Stimulated activated CD4-positive, alpha-beta T cell treated with anti-CD3 and anti-CD28 coated beads, Interleukin-1b, Interleukin-23, amount 100 ng/mL, for 48 hours (primary cell): ENCODE measurements at places on chromosomes 1 and 21.
A peak's percentile ranks its signal among the peaks of the same experiment; 100 is the strongest.

DNA sequence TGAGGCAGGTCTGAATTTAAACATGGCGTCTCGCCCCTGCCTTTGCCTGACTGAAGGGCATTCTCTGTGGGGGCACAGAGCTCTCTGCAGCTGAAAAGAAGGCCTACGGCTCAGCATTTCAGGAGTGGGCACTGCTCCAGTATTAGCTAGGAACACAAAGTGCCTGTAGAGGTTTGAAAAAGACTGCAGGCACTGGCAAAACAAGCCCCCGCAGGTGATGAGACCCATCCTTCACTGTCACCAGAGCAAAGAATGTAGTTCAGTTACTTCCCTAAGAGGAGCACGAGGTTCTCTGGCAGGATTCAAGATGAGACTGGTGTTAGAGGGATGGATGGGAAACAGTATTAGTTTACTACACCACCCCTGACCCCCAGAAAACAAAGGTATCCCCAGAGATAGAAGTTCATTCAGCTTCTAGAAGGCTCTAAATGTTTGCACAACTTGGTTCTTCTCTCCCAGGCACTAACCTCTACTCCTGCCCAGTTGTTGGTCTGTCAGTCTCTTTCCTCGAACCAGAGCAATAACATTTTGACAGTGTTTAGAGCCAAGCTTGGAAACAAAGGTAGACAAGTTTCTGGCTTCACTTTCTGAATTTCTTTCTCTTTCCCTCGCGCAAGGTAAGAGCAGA lies 101.9 kb upstream of the KCNE2 start:
- no peak for DNase-seq

- DNase-seq, result peak; percentile 31
These were observed 127.2 kb downstream of the IGSF21 start for GRCh38 chr1:18234790-18235242.

GRCh38 chr1:53949023-53949990 lies 3.2 kb downstream of the LRRC42 start:
- DNase-seq, result no peak

GRCh38 chr1:15935056-15935950 lies 40.6 kb downstream of the ZBTB17 start:
- DNase-seq, result no peak

GRCh38 chr1:119308130-119308700 lies 60.4 kb upstream of the HAO2 start:
- DNase-seq, result no peak

GRCh38 chr1:953524-954320 lies 5.3 kb downstream of the NOC2L start:
- DNase-seq, result no peak

DNA sequence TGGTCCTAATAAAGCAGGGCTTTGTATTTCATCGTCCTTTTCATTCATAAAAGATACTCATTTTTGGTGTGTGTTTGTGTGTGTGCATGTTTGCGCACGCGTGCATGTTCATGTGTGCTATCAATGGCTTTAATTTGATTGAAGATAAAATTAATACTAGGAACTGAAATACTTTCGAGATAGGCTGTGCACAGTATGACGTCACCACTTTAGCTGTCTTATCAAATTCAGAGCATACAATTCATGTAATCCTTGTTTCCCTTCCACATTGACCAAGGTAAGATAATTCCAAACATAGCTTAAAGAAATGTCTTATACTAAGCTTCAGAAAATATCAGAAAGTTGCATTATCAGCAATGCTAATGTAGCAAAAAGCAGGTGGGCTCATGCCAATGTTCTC lies 113.6 kb upstream of the CYYR1 start:
- no peak for DNase-seq

DNA sequence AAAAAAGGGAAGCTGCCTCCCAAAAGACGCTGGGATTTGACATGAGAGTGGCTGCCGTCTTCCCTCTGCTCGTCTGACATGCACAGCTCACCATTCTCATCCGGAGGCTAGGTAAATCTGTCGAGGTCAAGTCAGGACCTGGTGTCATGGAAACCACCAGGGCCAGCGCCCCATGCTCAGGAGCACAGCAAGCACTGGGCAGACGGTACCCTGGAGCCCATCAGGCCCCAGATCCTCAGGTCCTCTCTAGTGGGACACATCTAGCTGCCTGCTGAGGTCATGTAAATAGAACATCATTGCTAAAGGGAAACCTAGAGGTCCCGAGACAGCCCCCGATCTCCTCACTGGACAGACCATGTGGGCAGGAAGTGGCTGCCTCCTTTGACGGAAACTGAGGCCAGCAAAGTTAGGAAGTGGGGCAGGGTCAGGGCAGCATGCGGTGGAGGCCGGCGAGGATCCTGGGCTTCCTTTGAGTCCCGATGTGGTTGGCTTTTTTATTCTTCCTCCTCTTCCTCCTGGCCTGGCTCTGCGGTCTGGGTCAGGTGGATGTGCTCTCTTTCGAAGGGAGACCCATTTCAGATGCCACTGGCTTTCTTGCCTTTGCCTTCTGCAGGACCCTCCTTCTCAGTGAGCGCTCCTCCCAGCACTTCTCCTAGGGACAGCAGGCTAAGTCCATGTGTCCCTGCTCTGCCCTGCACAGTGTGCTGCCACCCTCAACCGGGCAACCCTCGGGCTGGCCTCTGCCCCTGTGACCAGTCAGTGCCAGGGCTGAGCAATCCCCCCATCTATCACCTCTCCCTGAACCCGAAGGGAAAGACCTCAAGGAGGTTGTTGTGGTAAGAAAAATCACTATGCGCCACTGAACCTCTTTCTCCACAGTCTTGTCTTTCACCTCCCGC lies 5.9 kb downstream of the AGT start:
- DNase-seq, result no peak

DNA sequence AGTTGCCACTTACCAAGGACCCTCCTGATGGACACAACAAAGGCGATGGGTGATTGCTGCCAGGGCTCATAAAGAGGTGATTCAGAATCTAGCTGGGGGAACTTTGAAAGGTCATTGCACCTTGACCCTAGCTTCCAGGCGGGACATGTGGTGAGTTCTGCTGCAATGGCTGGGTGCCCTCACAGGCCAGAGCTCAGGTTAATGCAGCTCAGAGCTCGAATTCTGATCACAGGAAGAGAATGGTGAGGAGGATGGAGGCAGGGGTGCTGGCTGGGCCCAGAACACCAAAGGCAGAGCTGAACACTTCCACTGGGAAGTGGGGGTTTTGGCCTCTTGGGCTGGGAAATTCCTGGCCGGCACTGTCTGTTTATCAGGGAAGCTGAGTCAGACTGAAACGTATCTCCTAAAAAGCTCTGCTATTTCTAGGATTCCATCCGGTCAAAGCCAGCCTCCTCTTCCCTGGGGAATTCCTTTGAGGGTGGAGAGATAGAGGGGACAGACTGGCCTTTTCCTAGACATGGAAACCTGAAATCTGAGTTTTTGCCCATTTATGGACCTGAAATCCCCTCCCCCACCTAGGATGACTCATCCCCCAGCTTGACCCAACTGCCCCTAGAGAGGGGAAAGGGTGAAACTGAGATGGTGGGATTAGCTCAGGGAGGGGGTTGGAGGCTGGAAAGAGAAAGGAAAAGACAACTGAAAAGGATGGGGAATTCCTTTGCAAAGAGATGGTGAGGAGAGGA lies 27.2 kb downstream of the NUAK2 start:
- DNase-seq, result no peak

- no peak for DNase-seq
These were observed 427.4 kb upstream of the NCAM2 start for GRCh38 chr21:20570824-20571232.
